GM12892 (cell line): ENCODE measurements at places on chromosomes 1 and 21.

DNA sequence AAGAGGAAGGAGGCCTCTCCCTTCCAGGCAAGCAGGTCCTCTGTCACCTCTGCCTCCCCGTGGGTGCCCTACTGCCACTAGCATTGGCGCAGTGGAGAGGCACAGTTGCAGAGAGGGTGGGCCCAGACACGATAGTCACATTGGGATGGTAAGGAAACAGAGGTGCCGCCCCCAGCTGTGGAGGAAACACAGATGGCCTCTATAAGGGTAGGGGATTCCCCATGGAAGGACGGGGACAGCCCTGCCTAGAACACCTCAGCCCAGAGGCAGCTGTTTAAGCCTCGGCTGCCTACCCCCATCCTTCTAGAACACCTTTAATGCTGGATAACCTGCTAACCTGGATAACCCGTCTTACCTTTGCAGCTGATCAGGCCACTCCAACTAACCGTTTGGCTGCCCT is 65.7 kb upstream of the CNTN2 start:
- DNase-seq = peak; percentile 50

- no peak for DNase-seq
Observed at GRCh38 chr1:30684259-30684658, 39.1 kb downstream of the MATN1 start.

- no peak for DNase-seq
Observed at GRCh38 chr1:211323156-211324063, 3.2 kb upstream of the TRAF5 start.

- no peak for DNase-seq
Observed at GRCh38 chr1:233675446-233675845, 61.5 kb downstream of the KCNK1 start.

DNA sequence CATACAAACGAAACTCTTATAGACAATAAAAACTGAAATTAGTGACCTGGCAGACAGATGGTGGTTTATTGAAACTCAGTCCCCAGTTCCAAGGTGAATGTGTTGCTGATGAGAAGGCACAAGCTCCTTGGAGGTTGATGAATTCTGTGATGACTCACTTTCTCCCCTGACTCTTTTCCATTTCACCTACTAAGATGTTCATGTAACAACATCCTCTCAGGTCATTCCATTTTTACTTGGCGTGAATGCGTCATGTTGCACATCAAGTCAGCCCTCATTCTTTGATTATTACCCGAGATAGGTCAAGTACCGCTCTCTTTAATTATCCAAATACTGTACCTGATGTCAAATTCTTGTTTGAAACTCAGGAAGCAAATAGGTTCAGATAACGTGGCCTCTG is 10.1 kb upstream of the IL10RB start:
- DNase-seq = no peak

GRCh38 chr21:39503123-39503762 is 51.5 kb downstream of the SH3BGR start:
- DNase-seq = no peak

DNA sequence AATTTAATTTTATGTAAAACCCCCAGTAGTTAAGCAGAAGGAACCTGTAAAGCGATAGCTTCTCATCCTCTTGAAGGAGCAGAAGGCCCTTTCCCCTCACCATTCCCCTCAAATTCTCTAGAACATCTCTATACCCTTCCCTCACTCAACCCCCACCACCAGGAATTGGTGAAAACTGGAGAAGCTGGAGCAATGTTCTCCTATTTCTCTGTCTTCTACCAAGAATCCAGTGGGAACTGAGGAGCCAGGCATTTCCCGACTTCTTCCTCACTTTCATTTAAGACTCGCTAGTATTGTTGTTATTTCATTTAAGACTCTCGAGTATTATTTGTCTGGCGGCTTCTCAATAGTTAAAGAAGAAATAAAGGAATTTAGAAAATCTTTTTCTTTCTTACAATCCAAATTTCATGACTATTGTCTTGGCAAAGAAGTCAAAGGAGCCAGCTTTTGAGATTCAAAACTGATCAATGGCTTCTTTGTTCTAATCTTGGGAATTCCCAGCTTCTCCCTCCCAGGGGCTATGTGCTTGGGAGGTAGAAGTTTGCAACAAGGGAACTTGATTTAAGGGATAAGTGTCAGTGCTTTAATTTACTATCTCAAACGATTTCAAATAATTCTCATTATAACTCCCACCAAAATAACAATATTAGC is 253.3 kb upstream of the ADGRL2 start:
- DNase-seq = no peak

- DNase-seq = no peak
Observed at GRCh38 chr1:225890346-225891228, 1.6 kb upstream of the LEFTY1 start.

- DNase-seq = no peak
Observed at GRCh38 chr21:25925936-25926335, 191.2 kb downstream of the GABPA start.

GRCh38 chr1:114154146-114154962 is 685 bp upstream of the SYT6 start:
- no peak for DNase-seq

DNA sequence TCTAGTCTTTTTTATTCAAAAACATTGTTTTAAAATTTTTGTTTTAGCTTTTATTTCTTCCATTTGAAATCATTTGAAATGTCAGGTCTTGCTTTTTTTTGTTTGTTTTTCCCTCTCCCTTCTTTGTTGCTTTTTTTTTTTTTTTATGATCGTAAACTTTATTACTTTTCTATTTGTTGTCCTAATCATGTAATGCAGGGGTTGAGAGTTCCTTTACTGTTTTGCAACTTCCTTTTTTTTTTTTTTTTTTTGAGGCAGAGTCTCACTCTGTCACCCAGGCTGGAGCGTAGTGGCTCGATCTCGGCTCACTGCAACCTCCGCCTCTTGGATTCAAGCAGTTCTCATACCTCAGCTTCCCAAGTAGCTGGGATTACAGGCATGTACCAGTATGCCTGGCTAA is 24.8 kb downstream of the IVNS1ABP start:
- DNase-seq = no peak

DNA sequence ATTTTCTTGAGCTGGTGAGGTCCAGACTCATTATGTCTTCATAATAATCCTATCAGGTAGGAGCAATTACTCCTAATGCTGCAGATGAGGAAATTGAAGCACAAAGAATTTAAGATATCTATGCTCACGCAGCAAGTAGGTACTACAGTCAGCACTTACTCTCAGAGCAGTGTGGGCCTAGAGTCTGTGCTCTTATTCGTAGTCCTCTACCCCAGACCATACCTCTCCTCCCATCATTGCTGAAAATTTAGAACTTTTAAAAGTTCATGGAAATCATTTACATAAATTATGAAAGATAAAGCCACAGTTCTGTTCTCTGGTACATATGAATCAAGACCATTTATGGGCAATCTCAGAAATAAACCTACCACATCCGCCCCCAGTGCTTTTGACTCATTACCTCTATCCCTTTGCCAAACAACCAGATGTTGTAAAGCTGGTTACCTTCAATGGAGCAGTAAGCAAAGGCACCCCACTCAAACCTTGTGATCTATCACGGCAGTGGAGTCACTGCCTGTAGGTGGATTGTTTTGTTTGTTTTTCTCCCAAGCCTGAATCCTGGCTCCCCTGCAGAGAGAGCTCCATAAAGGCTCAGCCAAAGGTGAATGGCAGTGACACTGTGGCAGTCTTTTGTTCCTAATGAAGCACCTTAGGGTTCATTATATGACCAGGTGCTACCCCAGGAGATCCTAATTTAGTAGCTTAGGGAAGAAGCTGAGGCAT is 20.9 kb upstream of the MAN1A2 start:
- no peak for DNase-seq

DNA sequence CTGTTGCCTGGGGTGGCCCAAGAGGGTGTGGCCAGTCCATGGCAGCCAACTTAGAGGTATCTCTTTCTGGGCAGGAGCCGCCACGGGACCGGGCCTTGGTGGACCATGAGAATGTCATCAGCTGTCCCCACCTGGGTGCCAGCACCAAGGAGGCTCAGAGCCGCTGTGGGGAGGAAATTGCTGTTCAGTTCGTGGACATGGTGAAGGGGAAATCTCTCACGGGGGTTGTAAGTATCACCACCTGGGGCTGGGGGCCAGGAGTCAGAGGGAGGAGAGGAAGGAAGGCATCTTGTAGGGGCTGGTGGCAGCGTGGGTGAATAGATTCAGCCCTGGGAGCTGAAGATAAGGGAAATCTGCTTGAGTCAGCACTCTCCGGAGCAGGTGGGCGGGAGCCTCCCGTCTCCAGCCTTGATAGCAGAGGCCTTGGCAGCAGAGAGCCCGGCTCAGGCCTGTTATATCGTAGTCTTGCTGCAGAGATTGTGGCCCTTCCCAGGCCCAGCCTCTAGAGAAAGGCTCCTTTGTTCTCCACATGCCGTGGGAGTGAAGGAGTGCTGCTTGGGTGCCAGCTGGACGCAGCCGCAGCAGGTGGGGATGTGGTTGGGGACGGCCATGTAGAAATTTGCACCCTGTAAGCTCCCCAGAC is 25.4 kb downstream of the PHGDH start:
- DNase-seq = no peak

DNA sequence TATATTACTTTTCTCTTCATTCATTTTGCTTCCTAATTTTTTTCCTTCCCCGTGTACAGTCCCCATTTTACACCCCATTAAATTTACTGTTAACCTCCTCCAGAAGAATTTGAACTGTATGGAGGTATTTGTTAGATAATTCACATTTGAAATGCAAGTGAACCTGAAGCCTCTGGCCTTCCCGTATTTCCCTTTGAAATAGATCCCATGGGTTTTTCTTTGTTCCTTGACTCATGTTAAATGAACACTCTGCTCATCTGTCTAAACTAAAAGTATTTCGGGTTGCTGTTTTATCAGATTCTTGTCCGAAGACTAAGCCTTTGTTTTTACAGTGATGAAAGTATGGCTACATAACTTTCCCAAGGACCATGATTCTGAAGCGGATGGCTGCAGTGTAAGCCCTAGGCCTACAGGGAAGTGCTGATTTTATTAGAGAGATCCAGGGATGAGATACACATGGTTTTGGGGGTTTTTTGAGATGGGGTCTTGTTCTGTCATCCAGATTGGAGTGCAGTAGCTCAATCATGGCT is 187.9 kb downstream of the PATJ start:
- DNase-seq = no peak

DNA sequence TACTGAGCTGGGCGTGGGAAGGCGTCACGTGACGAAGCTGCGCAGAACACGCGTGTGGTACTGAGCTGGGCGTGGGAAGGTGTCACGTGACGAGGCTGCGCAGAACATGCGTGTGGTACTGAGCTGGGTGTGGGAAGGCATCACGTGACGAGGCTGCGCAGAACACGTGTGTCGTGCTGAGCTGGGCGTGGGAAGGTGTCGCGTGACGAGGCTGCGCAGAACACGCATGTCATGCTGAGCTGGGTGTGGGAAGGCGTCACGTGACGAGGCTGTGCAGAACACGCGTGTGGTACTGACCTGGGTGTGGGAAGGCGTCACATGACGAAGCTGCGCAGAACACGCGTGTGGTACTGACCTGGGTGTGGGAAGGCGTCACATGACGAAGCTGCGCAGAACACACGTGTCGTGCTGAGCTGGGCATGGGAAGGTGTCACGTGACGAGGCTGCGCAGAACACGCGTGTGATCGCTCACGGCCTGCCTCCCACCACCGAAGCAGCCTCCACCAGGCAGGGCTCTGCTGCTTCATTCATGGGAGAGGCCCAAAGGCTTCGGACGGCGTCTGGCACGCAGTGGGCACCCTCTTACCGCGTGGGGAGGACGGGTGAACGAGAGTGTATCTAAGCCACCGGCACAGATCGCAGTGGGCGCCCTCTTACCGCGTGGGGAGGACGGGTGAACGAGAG is 24.0 kb downstream of the CFAP74 start:
- DNase-seq = no peak

- no peak for DNase-seq
Observed at GRCh38 chr1:243415663-243416408, 160.0 kb downstream of the SDCCAG8 start.

DNA sequence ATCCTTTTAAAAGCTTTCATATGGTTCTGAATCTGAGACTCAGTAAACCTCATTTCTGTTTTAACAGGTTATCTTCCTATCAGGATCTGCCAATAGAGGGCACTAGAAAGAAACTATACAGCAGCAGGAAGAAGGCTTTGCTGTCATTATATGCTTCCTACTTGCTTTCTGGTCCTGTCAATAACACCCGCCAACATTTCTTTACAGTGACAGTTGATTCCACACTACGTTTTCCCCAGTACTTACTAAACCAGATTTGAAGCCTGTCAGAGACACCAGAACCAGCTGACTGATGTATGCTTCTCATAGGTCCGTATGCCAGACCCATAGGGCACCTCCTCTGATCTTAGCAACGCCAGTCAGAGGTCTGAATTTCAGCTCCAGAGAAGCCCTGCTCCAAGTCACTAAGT is 341.0 kb upstream of the NEGR1 start:
- DNase-seq = no peak
